Stimulated activated CD8-positive, alpha-beta memory T cell treated with anti-CD3 and anti-CD28 coated beads, Interleukin-2, amount 100 ng/mL, for 48 hours (primary cell): ENCODE measurements at places on chromosomes 7 and 10.

DNA sequence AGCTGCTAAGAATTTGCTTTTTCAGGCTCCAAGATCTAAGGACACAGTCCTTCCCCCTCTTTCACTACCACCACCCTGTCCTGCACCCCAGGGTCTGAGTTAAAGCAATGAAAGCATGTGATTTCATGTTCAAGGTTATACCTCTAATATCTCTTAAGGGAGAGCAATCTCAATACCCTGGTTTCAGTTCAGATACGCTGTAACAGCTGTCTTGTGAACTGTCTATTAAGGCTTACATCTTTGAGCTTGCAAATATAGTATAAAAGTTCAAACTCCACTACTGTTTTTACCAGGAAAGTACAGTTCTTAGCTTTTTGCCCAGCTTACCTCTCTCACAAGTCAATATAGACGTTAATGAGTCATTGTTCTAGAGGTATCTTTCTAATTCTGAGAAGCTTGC lies 2.6 kb downstream of the CPVL start:
- no peak for DNase-seq

DNA sequence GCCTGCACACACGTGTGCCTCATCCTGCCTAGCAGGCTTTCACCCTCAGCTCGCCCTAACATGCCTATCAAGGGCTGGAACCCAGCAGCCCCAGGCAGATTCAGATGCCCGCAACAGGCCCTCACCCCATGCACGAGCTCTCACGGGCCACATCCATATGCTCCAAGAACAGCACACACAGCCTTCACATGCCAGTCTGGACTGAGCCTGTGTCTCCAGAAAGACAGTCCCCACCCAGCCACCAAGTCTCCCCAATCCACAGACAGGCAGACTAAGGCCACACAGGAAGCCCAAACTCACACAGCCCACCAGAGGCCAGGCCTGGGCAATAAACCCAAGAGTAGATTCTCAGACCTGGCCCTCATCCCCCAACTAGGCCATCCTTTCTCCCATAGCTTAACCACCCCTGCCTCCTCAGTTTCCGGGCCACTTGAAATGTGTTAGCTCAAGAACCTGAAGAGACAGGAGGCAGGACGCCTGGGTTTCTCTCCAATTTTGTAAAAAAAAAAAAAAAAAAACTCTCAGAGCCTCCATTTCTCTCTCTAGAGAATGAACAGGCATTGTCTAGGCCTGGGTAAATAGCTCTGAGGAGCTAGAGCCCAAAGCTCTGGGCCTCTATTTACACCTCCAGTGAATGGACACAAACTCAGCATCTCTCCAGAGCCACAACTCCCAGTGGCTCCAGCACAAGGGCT lies 6.8 kb downstream of the LDB1 start:
- no peak for DNase-seq

DNA sequence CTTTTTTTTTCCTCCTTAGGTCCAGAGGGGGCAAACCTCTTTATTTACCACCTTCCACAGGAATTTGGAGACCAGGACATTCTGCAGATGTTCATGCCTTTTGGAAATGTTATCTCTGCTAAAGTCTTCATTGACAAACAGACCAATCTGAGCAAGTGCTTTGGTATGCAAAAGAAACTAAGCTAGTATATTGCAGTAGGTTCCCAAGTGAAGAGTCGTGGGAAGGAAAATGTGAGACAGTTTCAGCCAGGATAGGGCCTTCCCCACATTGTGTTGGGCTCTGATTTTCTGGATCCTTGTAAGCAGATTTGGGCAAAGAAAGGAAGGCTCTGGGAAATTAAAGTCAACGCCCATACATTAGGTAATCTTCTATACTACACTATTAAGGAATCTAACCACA lies 285.6 kb downstream of the USP6NL start:
- no peak for DNase-seq

DNA sequence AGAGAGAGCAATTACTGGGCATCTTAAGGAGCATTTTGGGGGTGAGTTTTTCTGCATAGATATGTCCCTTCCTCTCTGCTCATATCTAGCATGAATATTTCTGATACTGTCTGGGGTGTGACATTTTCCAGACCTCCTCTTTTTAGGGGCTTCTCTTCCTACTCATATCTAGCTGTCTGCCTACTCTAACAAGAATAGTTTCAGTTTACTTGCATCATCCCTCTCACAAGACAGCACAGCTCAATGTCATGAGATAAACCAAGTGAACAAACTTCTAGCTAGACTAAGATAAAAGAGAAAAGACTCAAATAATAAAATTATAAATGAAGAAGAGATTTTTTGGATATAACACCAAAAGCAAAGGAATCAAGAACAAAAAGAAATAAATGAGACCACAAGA lies 419.5 kb upstream of the SORCS1 start:
- no peak for DNase-seq

DNA sequence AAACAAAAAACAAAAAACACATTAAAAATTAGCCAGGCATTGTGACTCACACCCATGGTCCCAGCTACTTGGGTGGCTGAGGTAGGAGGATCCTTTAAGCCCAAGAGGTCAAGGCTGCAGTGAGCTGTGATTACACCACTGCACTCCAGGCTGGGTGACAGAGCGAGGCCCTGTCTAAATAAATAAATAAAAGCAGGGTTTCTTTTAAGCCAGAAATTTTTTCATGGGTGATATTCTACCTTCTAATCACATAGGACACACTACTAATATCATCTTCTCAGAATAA lies 14.2 kb upstream of the SVIL start:
- DNase-seq, result no peak

GRCh38 chr7:131014906-131015656 lies 281.1 kb upstream of the KLF14 start:
- no peak for DNase-seq

- DNase-seq, result no peak
These were observed 38.2 kb downstream of the AVL9 start for GRCh38 chr7:32533276-32534029.

GRCh38 chr7:156691764-156692163 lies 51.2 kb downstream of the RNF32 start:
- DNase-seq, result no peak

- no peak for DNase-seq
These were observed 1.7 kb downstream of the CREB3L2 start for GRCh38 chr7:138000081-138000701.

DNA sequence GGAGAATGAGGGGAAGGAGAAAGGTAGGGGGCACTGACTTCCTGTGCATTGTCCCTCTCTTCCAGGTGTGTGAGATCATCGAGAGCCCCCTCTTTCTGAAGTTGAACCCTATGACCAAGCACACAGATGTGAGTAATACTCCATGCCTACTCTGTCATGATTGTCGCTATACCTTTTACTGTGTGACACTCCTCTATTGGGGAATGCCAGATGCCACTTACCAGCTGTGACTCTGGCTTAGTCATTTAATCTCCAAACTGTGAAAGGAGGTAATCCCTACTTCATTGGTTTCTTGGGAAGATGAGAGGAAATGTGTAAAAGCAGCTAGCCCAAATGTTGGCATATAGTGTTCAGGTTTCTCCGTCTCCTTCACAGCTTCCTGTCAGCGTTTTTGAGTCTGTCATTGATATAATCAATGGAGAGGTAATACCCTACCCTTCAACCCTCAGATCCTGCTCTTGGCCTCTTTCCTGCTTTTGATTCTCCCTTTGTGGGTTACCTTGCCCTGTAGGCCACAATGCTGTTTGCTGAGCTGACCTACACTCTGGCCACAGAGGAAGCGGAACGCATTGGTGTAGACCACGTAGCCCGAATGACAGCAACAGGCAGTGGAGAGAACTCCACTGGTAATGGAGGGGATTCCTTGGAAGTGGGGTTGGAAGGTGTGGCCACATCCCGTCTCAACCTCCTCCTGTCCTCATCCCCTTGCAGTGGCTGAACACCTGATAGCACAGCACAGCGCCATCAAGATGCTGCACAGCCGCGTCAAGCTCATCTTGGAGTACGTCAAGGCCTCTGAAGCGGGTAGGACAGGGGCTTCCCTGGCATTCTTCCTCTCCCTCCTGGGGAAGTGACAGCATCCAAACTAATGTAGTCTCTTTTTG lies 2.0 kb downstream of the COPS6 start:
- no peak for DNase-seq

- DNase-seq, result no peak
These were observed 2.6 kb downstream of the PPP1R35 start for GRCh38 chr7:100433592-100434296.

- DNase-seq, result peak; percentile 52
These were observed 9.9 kb upstream of the PSMG3 start for GRCh38 chr7:1579481-1580421.

GRCh38 chr10:60414877-60415585 lies 25.4 kb upstream of the ANK3 start:
- DNase-seq, result no peak

DNA sequence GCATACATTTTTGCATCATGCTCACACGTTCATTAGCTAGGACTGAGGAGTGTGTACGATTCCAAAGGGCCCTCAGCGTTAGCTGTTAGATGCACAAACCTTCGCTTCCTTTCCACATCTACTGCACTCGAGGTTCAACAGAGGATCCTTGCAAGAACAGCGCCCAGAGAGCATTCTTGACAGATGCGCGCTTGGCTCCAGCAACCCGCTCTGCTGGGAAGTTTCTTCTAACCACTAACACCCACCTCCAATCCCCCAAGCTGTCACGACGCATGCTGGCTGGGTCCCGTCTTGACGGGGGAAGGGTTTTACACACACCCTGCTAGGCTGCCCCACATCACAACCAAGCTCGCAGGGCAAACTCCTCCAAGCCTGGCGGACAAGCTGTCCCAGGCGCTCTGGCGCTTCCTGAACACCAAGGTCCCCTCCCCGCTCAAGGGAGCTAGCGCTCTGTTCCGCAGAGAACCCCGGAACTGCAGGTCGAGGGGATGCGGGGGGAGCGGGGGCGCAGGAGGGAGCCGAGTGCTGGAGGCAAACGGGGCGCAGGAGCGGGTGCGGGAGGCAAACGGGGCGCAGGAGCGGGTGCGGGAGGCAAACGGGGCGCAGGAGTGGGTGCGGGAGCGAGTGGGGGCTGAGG lies 653 bp upstream of the ADRB1 start:
- DNase-seq, result peak; percentile 7

DNA sequence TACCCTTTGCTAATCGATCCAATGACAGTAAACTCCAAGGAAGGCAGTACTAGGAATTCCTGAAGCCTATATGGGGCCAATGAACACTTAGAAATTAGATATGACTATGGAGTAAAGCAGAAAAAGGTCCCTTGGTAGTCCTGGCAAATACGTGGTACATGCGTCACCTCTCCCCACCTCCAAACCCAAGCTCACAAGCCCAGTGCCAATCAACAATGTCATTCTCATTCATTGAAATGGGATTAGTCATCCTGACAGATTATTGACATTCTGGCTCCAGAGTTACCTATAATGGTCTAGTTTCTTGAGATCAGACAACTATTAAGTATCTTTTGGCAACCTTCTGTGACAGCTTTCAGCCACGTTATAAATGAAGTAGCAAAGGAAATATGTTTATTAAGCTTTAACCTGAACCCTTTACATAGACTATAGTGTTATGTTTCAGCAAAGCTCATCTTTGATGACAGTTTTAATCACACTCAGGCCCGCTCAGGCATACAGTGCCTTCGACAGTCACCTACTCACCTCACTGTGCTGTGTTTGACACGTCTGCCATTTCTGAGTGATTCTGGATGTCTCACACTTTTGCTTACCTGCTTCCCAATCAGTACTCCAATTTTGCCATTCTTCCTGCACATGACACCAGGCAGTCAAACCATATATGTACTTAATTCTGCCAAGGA lies 69.6 kb upstream of the ADO start:
- no peak for DNase-seq

DNA sequence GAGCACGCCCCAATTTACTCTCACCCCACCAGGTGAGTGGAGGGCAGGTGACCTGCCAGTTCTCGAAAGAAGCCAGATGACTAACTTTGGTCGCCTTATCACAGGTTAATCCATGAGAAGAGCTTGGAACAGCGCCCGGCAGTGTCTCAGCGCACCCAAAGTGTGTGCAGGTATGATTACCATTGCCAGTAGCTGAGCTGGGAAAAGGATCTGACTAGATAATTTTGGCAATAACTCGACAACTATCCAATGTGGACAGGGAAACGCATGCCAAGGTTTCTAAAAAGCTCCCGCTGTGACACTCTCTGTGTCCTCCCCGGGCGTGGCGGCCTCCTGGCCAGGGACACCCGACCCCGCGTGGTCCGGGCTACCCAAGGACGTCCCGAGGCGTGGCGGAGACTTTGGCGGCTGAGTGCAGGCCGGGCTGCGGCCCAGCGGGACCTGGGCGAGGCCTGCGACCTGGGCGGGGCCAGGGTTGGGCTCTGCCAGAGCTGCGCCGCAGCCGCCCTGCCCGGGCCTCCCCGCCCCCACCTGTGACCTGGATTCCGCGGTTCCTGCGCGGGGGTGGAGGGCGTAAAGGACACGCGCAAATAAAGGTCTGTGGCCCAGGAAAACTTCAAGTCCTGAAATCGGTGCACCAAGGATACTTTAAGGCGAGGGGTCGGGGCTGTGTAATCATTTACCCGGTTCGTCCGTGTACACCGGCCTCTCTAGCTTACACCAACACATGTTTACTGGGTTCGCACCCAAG lies 13.7 kb upstream of the WAPL start:
- DNase-seq, result no peak

GRCh38 chr7:69739190-69739589 lies 140.9 kb downstream of the AUTS2 start:
- DNase-seq, result peak; percentile 18

- DNase-seq, result no peak
These were observed 709.3 kb upstream of the AUTS2 start for GRCh38 chr7:68888971-68889385.

DNA sequence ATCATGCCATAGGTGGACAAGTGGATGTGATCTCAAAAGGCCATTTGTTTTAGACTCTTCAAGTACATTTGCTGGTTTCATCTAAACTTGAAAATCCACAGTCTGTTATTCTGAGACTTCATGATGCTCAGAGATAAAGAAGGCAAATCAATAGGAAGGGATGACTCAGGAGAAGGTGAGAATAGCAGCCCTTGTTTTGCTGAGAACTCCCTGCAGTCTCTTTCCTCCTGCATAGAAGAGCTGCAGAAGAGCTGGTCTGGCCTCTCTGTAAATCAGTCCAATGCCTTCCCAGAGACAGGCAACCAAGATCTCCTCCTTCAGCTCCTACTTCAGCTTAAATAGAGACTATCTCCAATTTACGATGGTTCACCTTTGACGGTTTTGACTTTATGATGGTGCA lies 4.0 kb upstream of the BAIAP2L1 start:
- DNase-seq, result no peak

- DNase-seq, result no peak
These were observed 18.2 kb downstream of the ANLN start for GRCh38 chr7:36407636-36408550.

DNA sequence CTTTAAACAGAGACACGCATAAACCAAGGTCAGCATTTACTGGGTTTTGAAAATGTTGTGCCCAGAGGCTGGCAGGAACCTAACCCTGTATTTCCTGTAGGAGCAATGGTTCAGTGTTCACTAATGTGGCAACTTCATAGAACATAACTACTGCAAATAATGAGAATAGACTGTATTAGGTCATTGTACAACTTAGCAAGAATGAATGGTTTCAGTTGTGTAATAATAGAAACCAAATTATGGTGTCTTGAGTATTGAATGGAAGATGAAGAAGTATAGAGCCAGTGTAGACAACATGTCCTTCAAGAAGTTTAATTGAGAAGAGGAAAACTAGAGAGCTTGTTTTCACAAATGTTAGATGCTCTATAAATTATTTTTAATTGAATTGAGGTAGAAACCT lies 172.5 kb downstream of the BUB3 start:
- DNase-seq, result no peak

- DNase-seq, result peak; percentile 21
These were observed 4.4 kb upstream of the CCL26 start for GRCh38 chr7:75776295-75776971.
